Activated naive CD4-positive, alpha-beta T cell treated with anti-CD3 and anti-CD28 coated beads, Interleukin-2, amount 10 ng/mL, durations not matched to agents 5 hours and 36 hours (primary cell): ENCODE measurements at places on chromosomes 2 and 18. TPM values are rescaled to one million over a fixed set of nuclear protein-coding genes. Genes with fewer than 3 reads are reported as not detected.

The AQP12B gene
- total RNA-seq = not detected

The COA5 gene
- total RNA-seq = 30.9 TPM

The STARD6 gene
- total RNA-seq = not detected

The PLEK gene
- 1.4 TPM for total RNA-seq
